ENCODE measurements at places on chromosomes 3 and 15.

DNA sequence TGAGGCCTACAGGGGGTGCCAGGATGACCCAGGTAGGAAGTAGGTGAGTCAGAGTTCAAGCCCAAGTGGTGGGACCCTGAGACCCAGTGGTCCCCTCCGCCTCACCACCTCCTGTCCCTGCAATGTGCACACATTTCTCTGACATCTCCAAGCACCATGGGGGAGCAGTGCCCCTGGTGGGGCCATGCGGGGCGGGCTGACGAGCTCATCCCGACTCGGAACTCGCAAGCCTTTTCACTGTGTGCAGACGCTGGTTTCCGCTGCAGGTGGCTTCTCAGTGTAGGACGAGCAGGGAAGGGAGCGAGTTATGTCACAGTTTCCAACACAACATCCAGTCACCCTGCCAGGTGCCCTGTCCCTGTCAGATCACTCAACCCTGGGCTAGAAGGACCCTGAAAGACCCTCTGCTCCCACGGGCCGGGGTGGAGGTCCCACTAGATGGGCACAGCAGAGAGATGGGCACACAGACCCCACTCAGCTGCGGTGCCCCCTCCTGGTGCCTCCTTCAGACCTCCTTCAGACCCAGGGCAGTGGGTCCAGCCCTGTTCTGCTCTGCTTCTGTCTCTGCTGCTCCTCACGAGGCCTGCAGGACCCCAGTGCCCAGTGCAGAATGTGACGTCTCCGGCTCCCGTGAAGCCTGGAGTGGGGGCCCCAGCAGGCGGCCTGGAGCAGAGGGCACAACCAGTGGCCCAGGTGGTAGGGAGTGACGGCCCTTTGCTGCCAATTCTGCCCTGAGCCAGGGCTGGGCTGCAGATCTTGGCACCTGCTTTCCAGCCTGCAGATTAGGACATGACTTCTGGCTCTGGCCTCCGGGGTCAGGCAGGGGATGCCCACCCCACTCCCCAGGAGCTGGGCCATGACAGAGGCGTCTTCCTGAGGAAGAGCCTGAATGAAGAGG lies 102.0 kb upstream of the RPL32 start:
- no peak for DNase-seq

DNA sequence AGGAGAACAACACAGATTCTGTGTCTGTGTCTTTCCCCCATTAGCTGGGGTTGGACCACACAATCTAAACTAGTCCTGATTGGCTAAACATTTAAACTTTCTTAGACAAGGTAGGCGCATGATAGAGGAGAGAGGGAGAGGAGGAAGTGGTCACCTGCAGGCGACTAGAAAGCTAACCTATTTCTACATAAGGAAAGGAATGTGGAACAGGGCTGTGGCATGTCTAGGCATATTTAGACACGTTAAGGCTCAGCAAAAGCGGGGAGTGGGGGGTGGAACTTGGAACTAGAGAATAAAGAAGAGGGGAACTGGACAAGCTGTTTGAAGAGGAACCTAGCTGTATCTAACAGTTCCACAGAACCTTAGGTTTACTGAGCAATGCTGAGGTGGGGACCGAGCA lies 12.8 kb downstream of the LRRC28 start:
- no peak for DNase-seq

DNA sequence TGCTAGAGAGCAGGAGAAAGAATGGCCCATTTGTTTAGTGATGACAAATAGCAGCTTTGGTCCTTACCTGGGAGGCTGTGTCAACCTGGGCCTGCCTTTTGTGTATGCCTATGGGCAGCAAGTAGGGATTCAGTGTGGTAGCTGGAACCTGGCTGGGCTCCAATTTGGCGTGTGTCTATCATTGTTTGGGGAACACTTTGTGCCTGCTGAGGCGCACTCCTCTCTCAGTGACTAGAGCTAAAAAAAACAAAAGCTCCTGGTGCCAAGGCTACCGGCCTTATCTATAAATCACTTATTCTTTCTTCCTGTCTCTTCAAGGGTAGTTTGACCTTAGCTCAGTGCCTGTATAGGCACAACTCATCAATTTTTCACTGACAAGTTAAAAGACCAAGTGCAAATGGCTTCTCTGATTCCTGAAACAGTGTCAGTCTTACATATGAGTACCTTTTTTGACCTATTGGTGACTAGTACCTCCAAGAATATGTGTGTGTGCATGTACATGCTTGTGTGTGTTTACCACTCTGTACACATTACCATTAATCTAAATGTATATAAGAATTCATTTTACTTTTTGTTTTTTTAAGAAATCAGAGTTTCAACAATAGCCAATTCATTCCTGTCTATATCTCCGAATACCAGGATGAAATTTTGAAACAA lies 54.6 kb downstream of the GMNC start:
- DNase-seq = no peak

DNA sequence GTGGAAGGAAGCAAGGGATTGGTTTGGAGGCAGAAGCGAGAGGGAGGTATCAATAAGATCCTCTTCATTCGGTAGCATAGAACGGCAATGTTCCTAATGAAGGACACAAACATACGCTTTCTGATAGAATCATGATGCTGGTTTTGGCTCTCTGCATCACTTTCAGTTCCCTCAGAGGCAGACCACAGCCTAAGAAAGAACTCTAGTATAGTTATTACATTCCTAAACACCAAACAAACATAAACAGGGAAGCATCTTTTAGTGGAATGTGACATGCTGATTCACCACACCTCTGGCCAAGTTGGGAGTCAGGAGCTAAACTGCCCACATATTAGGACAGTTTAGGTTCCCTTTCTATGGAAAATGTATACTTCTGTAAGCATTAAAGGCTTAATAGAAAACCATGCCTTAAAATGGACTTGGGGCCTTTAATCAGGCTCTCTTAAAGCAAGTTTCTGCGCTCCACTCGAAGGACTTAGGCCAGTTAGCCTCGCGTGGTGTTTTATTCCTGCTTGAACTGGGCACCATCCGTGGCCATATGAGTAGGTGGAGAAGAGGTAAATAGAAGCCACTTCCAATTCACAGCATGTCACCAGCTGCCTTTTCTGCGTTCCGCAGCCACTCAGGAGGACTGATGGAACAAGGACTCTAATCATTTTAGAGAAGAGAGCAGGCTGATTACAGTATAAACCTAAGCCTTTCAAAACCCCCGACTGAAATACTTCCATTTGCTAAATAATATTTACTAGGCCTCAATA lies 53.7 kb downstream of the CD47 start:
- no peak for DNase-seq

GRCh38 chr15:51285399-51285798 lies 53.0 kb downstream of the CYP19A1 start:
- DNase-seq = no peak

DNA sequence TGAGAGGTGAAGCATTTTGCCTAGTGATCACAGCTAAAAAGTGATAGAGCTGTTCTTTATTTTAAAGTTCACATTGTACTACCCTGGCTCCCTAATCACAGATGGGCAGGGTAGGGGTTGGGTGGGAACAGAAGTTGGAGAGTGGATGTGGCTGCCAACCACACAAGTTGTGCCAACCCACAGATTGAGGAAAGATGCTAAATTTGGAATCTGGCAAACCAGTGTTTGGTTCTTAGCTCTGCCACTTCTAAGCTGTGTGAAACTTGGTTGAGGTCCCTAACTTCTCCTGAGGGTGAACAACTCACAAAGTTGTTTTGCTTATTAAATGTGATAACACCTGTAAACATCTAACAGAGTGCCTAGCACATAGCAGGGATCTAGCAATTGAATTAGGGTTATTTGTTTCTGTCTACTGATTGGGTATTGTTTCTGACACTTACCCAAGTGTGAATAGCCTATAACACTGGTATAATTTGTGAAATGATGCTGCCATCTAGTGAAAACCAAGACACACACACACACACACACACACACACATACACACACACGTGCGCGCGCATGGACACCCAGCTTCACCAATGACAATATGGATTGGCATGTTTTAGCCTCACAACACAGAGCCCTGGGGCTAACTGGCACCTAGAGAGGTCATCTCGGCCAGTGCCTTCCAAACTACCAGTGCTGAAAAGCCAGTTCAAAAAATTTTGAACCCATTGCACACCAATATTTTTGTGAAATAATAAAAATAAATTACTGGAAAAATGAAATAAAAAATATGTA lies 25.3 kb downstream of the ADGRG7 start:
- no peak for DNase-seq

DNA sequence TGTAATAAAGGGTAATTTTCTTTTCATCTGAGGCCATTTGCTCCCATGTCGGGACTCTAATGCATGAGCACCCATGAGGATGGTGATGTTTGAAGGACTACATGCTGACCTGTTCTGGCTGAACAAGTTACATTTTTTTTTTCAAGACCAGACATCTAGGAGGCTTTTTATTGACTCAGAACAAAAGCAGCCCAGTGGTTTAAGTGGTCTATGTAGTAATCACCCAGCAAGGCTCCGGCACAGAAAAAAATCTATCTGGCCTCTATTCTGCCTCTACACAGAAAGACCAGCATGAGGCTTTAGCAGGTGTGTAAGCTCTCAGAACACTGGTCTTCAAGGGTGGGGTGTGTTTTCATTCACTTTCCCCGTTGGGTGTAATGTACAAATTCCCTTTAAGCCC lies 95.1 kb upstream of the ZBED2 start:
- DNase-seq = no peak

- DNase-seq = no peak
These were observed 4.9 kb downstream of the HDAC11 start for GRCh38 chr3:13484851-13485590.

- DNase-seq = no peak
These were observed 8.3 kb downstream of the KIF23 start for GRCh38 chr15:69422336-69422895.

DNA sequence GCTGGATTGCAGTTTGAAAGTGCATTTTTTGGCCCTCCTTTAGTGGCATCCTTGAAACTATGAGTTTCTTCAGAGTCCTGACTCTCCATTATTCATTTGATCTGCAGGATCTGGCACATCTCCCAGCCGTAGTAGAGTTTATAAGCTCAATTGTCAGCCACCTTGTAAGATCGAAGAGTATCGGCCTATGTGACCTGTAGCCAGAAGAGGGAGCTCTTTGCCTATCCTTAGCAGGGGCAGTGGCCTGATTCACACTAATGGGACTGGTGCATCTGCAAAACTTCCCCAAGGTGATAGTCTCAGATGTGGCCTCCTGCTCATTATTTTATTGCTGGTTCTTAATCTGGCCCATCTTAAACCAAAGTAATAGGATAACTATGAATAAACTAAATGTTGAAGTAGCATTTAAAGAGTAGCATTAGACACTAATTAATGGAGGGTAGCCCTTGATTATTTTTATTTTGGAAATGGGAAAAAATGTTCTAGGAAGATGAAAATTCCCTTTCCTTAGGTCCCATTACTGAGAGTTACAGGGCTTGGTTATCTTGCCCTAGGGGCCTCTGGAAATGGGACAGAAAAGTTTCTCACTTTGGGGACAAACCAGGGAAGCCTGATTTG lies 21.2 kb downstream of the GCSAM start:
- DNase-seq = no peak

DNA sequence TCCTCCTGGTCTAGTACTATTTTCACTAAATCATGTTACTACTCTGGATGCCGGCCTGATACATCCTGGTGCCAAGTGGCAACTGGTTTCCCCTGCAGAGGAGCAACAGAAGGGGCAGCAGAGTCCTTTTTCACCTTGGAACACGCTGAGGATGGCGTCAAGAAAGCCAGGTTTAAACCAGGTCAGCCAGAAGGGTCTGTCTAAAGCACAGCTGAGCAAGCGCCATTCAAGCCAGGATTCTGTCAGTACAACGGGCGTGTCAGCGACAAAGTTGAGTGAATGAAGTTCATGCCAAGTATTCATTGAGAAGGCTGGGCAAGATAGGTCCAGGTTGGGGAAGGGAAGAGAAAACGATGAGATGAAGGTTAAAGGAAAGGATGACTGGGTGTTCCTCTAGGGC lies 88.2 kb downstream of the FBN1 start:
- DNase-seq = no peak

DNA sequence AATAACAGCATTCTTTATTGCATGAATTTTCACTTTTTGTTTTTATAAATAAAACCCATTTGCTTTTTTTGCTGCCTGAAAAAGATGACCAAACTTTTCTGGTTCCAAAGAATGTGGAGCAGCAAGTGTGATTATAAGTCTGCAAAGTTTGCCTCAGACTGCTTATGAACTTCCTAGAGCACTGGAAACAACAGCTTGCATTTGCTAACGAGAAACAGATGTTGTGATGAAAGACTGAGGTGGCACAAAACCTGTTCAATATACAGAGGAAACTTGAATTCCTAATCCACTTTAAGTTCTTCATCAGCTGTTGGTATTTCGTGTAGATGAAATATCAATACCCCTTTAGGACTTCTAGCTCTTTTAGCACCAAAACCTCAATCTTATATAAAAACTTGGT lies 9.3 kb downstream of the ZPLD1 start:
- DNase-seq = no peak

GRCh38 chr15:77496715-77497109 lies 76.0 kb downstream of the HMG20A start:
- DNase-seq = peak; percentile 45

GRCh38 chr15:89002281-89002761 lies 85.9 kb upstream of the ABHD2 start:
- DNase-seq = no peak

DNA sequence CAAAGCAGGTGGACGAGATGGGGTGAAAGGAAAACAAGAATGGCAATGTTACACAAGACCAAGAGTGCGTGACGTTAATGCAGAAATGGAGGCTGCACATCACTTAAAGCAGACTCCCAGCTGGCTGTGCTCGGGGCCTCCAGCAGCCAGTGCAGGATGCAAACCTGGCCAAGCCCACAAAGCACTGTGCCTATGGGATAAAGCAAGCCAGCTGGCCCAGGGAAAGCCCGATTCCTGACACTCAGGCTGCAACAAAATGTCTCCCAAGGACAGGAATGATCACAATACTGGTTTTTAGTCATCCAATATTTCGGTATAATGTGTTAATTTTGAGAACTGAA lies 86.2 kb downstream of the SEC22A start:
- no peak for DNase-seq

GRCh38 chr3:52517796-52518722 lies 15.6 kb downstream of the NT5DC2 start:
- no peak for DNase-seq

DNA sequence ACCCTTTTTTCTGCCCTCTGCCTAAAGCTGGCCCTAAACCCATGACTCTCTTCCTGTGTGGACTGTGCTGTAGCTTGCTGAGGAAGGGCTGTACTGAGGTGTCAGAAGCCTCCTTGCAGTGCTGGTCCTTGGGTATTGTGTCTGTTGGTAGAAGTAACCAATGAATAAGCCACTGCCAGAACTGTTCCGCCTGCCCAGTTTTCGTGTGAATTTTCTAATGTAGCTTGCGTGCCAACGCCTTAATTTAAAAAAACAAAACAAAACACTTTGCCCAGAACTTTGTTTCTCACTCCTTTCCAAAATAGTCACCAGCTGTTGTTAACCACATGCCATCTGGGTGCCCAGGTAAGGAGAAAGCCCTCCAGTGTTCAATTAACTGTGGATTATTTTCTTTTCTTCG lies 101.9 kb downstream of the KLHL25 start:
- DNase-seq = no peak

GRCh38 chr15:73931441-73931840 lies 5.2 kb downstream of the LOXL1 start:
- DNase-seq = no peak
